NCI-H2171 treated with DMSO at 0.1 percent for 48 hours (cell line): ENCODE measurements at places on chromosomes 1 and 21.
A peak's percentile ranks its signal among the peaks of the same experiment; 100 is the strongest.

GRCh38 chr1:83102630-83103071 is 896.3 kb downstream of the TTLL7 start:
- peak; percentile 37 for DNase-seq

DNA sequence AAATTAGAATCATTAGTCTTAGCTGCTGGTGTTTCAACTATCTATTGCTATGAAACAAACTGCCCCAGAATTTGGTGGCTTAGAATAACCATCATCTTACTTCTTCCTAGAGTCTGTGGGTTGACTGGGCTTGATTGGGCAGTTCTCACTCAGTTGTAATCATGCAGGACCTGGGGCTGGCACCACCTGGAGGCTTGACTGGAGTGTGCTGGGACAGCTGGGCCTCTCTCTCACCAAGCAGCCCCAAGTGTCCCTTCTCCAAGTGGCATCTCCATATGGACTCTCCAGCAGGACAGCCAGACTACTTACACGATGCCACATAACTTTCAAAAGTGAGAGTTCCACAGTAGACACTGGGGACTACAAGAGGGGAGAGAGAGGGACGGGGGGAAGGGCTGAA is 140.3 kb upstream of the ATP1B1 start:
- no peak for DNase-seq

- peak; percentile 8 for DNase-seq
These were observed 313.0 kb downstream of the RWDD3 start for GRCh38 chr1:95547005-95547404.

DNA sequence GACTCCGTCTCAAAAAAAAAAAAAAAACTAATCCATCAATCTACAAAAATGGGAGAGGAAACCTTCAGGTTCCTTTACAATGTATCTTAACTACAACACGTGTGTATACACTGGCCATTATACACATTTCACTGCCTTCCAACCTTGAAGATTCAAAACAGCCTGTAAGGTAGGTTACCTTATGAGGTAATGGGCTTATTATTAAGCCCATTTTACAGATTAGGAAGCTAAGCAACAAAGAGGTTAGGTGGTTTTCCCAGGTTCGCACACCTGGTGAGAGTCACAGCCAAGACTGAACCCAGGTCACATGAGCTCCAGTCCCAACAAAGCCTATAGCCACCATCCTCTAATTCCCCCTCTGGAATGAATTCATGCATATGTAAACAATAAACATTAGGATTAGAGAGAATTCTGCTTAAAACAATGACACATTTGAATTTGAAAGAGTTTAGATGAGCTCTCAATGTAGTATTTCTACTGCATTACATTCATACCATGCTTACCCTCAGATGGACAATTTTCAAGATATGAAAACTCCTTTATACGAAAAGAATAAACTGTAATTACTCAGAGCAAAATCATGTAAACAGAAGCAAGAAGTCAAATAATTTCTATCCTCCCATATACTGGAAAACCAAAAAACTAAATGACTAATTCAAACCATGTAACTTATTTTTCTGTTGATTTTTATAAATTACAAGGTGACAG is 54.8 kb downstream of the EIF4G3 start:
- no peak for DNase-seq

DNA sequence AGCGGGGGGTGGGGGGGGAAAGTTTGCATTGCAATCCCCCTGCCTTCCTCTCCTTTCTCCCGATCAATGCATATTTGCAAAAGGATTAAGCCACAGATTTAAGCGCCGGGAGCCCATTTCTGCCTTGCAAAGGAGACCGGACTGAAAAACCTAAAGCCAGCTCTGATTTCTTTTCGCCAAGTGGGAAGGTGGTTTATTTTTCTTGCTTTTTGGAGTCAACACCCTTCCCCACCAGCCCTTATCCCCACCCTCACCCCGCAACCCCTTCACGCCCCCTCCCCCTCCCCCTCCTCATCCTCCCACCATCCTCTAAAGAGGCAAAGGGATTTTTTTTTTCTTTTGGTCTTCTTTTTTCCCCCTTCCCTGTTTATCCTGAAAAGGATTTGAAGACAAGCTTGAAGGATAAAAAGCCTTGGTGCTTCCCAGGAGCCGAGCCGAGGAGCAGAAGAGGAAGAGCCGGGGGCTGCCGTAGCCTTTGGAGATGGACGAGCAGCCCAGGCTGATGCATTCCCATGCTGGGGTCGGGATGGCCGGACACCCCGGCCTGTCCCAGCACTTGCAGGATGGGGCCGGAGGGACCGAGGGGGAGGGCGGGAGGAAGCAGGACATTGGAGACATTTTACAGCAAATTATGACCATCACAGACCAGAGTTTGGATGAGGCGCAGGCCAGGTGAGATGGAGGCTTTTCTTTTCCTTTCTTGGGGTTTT is 513 bp downstream of the PBX1 start:
- DNase-seq, result peak; percentile 29

DNA sequence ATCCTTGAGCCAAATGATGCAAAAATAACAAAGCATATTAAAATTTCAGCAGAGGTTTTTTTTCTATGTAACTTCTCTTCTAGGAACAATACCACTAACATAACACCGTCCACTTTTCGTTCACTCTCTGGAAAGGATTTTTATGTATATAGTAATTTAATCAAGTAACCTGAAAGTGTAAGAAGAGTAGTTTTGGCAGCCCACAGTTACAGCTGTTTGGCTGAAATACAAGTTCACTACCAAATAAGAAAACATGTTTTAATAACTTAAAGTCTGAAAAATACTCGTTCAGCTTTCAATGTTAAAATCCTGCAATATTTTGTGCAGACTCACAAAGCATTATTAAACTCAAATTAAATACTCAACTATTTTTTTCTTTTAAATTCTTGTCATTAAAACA is 896.8 kb upstream of the ADGRL4 start:
- DNase-seq, result no peak

- no peak for DNase-seq
These were observed 2.0 kb downstream of the RCSD1 start for GRCh38 chr1:167631936-167632614.

GRCh38 chr1:227604446-227604845 is 41.1 kb downstream of the ZNF678 start:
- DNase-seq, result no peak

DNA sequence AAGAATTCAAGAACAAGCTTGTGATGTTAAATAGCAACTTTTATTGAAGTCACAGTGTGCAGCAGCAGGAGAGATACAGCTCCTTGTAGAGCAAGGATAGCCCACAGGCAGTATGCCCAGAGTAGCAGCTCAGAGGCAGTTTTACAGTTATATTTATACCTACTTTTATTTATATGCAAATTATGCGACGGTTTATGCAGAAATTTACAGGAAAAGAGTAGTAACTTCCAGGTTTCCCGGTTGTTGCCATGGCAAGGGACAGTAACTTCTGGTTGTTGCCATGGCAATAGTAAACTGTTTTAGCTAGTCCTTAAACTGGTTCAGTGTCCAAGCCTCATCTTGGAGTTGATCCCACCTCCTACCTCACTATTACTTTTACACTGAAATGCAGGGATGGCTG is 344.6 kb upstream of the LYPLAL1 start:
- no peak for DNase-seq

GRCh38 chr1:159473335-159473734 is 33.8 kb downstream of the OR10J1 start:
- DNase-seq, result no peak

DNA sequence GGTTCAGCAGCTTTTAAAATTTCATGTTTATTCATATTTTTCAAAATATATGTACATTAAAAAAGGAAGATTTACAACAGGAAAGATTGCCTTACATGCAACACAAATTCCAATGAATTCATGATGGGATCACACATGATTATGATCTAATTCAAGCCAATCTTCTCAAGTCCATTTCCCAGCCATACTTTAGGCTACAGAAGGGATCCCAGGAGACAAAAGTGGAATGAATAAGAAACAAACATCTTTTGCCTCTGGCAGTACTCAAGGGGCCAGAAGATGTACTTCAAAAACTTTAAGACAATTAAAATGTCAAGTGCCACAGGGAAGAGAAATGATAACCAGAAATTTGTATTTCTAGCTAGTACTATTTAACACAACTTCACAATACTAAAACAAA is 10.2 kb upstream of the SH2D5 start:
- no peak for DNase-seq

DNA sequence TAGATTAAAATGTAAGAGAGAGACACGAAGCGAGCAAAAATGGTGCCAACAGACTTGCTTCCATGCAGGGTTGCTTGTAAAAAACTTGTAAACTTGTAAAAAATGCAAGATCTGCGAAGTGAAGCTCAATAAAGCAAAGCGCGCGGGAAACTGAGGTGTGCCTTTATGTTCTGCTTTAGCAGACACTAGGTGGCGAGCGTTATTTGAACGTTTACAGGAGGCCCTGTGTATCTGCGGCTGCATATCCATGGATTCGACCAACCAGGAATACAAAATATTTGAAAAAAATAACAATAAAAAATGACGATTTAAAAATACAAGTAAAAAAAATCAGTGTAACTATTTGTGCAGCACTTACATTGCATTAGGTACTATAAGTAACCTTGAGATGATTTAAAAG is 1.5 kb downstream of the UBE2G2 start:
- DNase-seq, result no peak

GRCh38 chr1:62245201-62245600 is 50.6 kb downstream of the L1TD1 start:
- DNase-seq, result no peak

DNA sequence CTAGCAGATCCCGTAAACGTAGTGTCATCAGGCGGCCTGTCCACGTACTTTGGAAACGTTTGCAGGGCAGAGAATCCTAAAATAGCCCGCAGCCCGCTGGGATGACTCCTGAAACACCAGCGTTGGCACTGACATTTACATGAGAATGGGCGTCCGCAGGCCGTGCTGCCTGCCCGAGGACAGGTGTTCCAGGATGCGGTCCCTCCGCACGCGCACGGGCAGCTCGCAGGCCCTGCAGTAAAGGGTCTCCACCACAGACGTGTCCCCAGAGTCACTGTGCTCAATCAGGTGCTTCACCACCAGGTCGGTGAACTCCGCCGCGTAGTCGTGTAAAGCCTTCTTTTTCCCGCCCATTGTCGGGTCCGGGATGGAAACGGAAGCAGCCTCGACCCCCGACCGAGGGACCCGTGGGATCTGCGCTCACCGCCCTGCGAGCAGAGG is 5.8 kb upstream of the CCDC27 start:
- no peak for DNase-seq

DNA sequence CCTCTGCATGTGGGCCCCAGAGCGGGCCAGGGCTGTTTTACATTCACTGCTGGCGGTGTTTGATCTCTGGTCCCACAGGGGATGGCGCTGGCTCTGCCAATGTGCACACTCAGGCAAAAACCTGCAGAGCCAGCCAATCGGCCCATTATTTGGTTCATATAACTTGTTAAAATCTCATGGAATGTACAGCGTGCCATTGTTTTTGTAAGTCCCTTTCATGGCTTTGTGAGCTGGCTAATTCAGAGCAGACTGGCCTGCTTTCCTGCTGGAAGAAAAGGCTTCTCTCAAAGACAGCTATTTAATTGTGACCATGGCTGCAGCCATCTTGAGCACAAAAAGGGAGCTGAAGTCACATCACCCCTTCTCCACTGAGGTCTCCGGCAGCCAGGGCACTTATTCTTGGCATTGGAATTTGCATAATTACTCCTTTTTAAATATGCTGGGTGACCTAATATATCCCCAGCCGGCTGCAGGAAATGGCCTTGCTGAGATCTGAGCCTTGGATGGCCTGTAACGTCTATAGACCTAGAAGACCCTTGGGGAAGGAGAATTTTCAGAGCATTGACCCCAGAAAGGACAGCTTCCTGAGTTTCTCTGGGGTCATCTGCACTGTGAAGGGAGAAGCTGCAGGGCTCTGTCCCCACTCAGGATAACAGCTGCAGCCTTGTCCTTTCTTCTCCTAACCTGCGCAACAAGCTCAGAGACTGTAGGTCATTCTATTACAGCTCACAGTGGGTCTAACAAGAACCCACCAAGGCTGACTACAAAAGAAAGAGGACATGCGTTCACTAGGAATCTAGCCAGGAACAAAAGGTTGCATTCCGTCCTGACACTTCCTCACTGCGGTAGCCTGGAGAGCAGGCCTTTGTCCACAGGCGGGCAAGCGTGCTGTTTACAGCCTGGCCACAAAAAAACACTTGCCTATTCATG is 45.8 kb downstream of the BCAR3 start:
- no peak for DNase-seq

- DNase-seq, result no peak
These were observed 24.8 kb upstream of the SLC22A15 start for GRCh38 chr1:115951560-115951959.

DNA sequence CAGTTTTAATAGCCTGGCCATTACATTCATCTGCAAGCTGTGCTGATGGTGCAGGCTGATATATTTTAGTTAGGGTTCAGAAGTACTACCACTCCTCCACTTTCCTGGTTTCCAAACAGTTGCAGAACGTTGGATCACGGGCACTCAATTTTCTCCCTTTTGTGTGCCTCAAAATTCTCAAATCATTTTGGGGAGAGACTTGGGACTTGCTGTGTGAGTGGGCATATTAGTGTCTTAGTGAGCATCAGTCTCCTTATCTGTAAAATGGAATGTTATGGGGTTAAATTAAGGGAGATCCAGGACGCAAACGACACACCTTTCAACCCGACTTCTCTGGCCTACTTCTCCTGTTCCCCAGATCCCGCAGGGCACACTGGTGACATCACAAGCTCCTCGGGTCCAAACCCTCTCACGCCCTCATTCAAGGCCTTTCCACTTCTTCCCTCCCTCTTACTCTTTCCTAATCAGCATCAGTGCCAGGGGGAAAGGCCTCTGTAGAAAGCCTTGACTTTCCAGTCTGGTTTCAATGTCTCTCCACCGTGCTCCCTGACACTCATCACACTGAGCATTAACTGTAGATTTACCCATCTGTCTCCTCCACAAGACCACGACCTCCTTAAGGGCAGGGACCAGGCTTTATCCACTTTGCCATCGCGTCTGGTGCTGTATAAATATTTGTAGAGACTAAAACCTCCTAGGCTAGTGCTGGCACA is 1.2 kb downstream of the PIGP start:
- peak; percentile 60 for DNase-seq

- DNase-seq, result no peak
These were observed 184.0 kb upstream of the C1orf87 start for GRCh38 chr1:60257531-60257930.

GRCh38 chr1:5978452-5978851 is 13.8 kb downstream of the NPHP4 start:
- no peak for DNase-seq

DNA sequence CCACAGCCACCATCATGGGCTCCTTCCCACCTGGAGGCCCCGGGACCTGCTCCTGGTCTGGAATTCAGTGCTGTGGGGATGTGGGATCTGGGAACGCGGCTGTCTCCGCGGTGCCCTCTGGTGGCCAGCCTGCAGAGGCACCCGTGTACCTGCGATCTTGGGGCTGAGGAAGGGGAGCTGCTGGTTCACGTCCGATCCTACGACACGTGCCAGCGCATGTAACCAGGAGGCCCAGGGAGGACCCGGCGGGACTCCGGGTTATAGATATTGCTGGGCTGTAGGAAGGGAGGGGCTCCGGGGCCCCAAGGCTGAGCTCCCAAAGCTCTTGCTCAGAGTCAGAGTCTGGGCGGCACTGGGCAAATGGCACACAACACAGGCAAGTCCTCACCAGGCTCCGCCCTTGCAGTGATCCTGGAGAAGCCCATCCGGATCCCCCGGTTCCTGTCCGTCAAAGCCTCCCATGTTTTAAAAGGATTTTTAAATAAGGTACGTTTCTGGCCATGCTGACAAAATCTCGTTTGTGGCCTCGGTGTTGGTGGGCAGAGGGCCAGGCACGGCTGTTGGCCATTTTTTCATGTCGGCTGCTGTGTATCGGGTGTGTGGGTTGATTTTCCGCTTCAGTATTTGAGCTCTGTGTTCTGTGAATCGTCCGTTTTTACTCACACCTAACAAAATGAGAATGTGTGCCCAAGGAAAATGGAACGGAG is 20.1 kb downstream of the FAAP20 start:
- peak; percentile 74 for DNase-seq

GRCh38 chr1:231286603-231287002 is 45.6 kb downstream of the GNPAT start:
- DNase-seq, result no peak
